NCI-H2107 (cell line): ENCODE measurements at places on chromosomes 12 and 14.

GRCh38 chr12:54419088-54419887 lies at the start of gene ITGA5:
Gene ITGA5, minus strand, starts transcription at chr12:54419266. Its CDS starts 68 bp downstream, at chr12:54419198.
- DNase-seq = no peak

DNA sequence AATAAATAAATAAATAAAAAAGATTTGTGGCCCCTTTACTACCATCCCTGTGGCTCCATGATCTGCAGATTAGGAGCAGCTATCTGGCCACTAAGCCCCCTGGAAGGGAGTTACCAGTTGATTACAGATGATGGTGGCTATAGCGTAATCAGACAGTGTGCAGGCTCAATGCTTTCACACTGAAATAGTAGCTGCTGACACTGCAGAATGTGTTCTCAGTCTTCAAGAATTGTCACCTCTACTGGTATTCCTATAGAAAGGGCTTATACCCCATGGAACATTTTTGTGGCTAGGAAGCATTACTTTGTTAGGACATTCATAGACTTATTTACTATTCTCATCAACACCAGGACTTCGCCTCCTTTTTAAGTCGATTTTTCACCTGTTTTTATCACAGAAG lies 30.9 kb downstream of the DCAF4 start:
- no peak for DNase-seq

DNA sequence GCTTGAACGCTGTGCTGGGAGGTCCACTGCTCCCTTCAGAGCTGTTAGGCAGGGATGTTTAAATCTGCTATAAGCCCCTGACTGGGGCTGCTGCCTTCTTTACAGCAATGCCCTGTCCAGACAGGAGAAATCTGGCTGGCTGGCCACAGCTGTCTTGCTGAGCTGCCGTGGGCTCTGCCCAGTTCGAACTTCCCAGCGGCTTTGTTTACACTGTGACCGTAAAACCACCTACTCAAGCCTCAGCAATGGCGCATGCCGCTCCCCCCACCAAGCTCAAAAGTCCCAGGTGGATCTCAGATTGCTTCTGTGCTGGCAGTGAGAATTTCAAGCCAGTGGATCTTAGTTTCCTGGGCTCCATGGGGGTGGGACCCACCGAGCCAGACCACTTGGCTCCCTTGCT lies 35.8 kb downstream of the CKAP4 start:
- no peak for DNase-seq

- DNase-seq = no peak
Observed at GRCh38 chr12:124786061-124786964, 77.4 kb downstream of the SCARB1 start.

DNA sequence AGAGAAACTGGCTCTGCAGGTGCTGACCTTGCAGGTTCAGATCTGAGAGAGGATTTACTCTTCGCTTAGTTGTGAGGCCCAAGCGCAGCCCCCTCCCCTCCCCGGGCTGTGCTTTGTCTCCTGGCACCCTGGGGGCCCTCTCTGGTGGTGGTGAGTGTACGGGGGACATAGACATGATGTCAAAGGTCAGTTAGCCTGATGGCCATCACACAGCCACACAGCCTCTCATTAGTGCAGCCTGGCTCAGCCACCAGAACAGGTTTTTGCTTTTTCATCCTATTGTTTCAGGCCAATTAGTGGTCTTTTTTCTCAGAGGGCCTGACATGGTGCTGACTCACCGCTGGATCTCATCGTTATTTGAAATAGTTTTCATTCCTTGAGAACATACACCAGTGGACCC lies 437.9 kb downstream of the AACS start:
- DNase-seq = no peak
